Activated naive CD4-positive, alpha-beta T cell treated with anti-CD3 and anti-CD28 coated beads, Interleukin-2, amount 50 U/mL, for 72 hours (primary cell): ENCODE measurements at places on chromosomes 11 and 22. TPM values are rescaled to one million over a fixed set of nuclear protein-coding genes. Genes with fewer than 3 reads are reported as not detected.

The OR6T1 gene
- total RNA-seq = not detected

The POU2AF1 gene
- 11.0 TPM for total RNA-seq

GRCh38 chr11:111001986-111002611, 243.4 kb upstream of the POU2AF2 start:
- DNase-seq = no peak

GRCh38 chr11:131822506-131822905, 452.1 kb downstream of the NTM start:
- DNase-seq = no peak

DNA sequence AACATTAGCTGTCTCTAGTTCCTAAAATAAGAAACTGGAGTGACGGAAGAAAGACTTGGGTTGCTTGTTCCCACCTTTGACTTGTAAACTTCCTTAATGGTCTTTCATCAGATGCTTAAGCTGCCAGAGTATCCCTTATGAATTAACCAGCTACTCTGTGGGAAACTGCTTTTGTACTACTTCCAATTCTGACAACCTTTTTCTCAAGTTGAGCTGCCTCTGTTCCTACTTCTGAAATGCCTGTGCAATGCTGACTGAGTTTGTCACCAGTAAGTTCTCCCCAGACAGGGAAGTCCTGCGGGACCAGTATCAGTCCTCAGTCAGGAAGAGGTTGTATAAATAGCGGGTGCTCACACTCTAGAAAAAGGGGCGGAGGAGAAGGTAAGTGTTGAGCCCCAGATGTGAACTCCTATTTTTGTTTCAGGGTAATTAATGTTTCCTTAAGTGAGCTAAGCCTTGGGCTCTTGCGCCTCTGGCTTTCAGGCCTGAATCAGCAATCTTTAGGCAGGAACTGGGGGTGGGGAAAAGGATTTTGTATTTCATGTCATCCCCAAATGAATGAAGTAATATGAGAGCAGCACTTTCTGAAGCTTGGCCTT, 67.2 kb downstream of the CECR2 start:
- no peak for DNase-seq
